ENCODE measurements at places on chromosomes 13 and 19.

DNA sequence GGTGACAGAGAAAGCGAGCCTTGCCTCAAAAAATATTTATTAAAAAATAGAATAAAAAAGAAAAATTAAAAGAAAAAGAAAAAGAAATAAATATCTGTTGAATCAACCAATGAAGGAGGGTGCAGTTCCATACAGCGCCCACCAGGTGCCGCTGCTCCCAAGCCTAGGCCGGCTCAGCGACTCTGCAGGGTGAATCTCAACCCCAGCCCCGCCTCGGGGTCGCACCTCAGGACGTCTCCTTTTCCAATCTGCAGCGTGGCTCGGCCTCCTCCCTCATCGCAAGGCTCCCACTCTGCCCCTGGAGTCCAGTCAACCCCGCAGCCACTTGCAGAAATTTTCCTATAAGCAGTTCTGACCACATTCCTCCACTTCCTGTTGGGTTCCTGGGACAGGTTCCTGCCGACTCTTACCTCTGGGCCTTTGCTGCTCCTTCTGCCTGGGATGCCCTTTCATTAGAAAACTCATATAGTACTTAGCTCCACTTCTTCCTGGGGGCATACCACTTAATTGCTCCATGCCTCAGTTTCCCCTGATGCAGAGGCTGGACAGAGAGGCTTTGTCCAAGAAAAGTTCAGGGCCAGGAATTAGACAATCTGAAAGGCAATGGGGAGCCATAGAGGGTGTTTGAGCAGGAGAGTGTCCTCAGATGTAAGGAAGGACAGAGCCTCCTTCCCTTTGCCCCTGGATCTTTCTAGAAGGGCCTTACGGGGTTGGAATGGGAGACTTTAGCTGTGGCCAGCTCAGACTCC lies 24.3 kb downstream of the NFILZ start:
- DNase-seq, result no peak

- DNase-seq, result no peak
Measured at GRCh38 chr13:101946401-101946800, 455.4 kb downstream of the FGF14 start.

GRCh38 chr13:45353895-45354294 lies 12.9 kb upstream of the TPT1 start:
- DNase-seq, result no peak

GRCh38 chr19:17105556-17105955 lies 30.0 kb downstream of the MYO9B start:
- no peak for DNase-seq

DNA sequence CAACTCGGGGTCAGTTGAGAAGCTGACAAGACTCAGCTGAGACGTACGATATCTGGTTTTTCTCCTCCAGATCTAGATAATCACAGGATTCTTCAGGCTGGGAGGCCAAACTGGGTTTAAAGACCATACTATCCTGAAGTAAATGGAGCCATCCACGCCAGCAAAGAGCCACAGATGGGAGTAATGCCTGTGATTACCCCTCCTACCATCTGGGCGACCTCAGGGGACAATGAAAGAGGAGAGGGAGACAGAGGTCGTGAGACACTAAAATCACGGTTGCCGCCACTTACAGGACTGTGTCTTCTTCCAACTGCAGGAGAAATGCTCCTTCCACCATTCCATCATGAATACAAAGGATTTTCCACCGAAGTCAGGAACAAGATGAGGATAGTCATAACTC lies 3.1 kb upstream of the NLRP13 start:
- no peak for DNase-seq

All from SW 1271 (cell line).